ENCODE measurements at places on chromosomes 5 and 9. TPM values are rescaled to one million over a fixed set of nuclear protein-coding genes. Genes with fewer than 3 reads are reported as not detected.

DNA sequence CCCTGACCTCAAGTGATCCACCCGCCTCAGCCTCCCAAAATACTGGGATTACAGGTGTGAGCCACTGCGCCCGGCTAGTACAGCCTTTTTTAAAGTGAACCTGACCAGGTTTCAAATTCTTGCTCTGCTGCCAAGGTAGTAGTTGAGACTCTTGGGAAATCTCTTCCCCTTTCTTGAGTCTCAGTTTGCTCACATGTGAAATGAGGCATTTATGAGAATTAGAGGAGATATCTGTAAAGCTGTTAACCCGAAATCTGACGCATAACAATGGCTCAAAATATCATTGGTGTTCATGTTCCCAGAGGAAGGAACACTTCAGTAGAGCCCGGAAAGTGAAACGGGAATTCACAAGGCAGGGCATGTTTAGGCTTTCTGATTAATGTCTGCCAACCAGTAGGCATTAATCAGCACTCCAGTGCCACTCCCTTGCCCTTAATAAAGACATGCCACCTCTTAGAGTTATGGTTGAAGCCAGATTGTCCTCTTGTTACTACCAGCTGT is 1.5 kb downstream of the ARPC5L start:
- no peak for DNase-seq
- H3K4me1 ChIP-seq: peaks cover 33% of the 10 kb centered on the region
- H3K36me3 ChIP-seq: peaks cover 27% of the 10 kb centered on the region
- no peaks in the 10 kb centered on the region for H3K27me3 ChIP-seq
- H3K27ac ChIP-seq: peak overlapping the region; percentile 55

DNA sequence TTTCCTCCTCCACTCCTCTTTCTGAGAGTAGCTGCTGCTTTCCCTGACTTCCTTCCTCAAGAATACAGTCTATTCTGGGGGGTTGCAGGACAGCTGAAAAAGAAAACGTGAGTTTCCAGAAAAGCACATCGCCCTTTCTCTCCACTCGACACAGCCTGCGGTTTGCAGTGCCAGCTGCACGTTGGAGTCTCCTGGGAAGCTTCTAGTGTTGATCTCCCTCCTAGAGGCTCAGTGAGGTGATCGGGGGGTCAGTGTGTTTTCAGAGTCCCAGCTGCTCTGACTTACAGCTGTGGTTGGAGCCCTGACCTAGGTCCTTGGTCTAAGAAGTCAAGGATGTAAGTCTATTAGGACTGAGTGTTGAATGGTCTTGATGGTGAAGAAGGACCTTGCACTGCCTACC is 25.0 kb upstream of the SUSD3 start:
- H3K4me1 ChIP-seq: peaks cover 1% of the 10 kb centered on the region
- no peak overlapping the region for H3K4me3 ChIP-seq
- H3K36me3 ChIP-seq: no peaks in the 10 kb centered on the region
- DNase-seq: no peak

- H3K27ac ChIP-seq: peak overlapping the region; percentile 85
- H3K4me3 ChIP-seq: no peak overlapping the region
- DNase-seq: no peak
- H3K27me3 ChIP-seq: no peaks in the 10 kb centered on the region
- peaks cover 11% of the 10 kb centered on the region for H3K4me1 ChIP-seq
- H3K36me3 ChIP-seq: no peaks in the 10 kb centered on the region
Observed at GRCh38 chr5:134436523-134437339, 25.1 kb upstream of the CDKN2AIPNL start.

Gene TMC1
- total RNA-seq: 0.54 TPM

- H3K27me3 ChIP-seq: no peaks in the 10 kb centered on the region
- no peak for DNase-seq
- H3K4me1 ChIP-seq: no peaks in the 10 kb centered on the region
- peak overlapping the region; percentile 55 for H3K27ac ChIP-seq
- H3K4me3 ChIP-seq: no peak overlapping the region
- H3K36me3 ChIP-seq: 0 out of 2 replicates have a peak, but pooled peaks cover 2% of the 10 kb centered on the region
Observed at GRCh38 chr5:177546258-177546741, 8.1 kb downstream of the FAM193B start.

DNA sequence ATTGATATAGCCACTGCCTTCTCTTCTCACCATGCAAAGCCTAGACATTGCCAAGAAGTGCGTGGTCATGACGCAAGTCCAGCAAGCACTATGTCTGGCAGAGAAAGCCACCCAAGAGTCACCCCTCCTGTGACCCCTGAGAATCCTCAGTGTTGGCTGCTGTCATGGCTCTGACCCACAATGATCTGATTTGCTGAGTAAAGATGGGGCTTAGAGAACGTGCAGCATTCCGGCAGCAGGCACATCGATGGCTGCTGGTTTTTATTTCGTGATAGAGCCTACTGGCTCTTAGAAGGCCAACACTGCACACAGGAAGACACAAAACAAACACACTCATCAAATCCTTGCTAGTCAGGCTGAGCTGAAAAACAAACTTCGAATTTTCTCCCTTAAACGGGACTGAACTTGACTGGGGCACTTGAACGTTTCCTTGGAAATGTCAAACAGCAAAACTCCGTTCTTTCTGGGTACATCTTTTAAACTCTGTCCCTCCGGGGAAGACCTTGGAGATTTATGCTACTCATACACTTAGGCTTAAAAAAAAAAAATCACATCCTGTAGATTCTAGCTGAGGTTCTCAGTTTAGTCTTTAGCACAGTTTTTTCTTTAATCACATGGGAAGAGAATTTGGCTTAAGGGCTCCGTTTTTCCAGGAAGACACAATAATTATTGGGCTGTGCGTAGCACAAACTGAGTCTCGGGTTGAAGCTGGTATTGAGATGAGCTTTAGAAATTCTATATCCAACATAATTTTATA is 88.2 kb upstream of the BASP1 start:
- 0 out of 2 replicates have a peak, but pooled peaks cover 6% of the 10 kb centered on the region for H3K4me1 ChIP-seq
- H3K27ac ChIP-seq: no peak overlapping the region
- H3K4me3 ChIP-seq: no peak overlapping the region
- no peaks in the 10 kb centered on the region for H3K27me3 ChIP-seq

- no peak overlapping the region for H3K27ac ChIP-seq
- no peaks in the 10 kb centered on the region for H3K27me3 ChIP-seq
- no peak overlapping the region for H3K4me3 ChIP-seq
- peaks cover 7% of the 10 kb centered on the region for H3K4me1 ChIP-seq
- no peak for DNase-seq
Observed at GRCh38 chr9:22211588-22212360, 202.7 kb upstream of the CDKN2B start.

DNA sequence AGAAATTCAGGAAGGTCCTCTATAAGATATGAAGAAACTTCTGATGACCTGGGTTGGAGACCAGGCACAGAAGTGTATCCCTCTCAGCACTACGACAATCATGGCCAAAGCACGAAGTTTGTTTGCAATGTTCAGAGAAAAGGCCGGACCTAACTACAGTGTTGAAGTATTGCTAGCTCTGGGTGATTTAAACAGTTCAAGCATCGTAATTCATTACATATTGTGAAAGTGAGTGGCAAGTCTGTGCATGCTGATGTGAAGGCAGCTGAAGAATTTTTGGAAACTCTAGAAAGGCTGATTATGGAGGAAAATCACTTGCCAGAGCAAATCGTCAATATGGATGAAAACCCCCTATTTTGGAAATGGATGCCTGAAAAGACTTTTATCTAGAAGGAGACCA is 67.2 kb upstream of the PANK3 start:
- H3K27ac ChIP-seq: no peak overlapping the region
- H3K4me1 ChIP-seq: no peaks in the 10 kb centered on the region
- no peak overlapping the region for H3K4me3 ChIP-seq
- H3K36me3 ChIP-seq: no peaks in the 10 kb centered on the region
- H3K27me3 ChIP-seq: no peaks in the 10 kb centered on the region

Gene FAM200C
- 6.9 TPM for total RNA-seq

DNA sequence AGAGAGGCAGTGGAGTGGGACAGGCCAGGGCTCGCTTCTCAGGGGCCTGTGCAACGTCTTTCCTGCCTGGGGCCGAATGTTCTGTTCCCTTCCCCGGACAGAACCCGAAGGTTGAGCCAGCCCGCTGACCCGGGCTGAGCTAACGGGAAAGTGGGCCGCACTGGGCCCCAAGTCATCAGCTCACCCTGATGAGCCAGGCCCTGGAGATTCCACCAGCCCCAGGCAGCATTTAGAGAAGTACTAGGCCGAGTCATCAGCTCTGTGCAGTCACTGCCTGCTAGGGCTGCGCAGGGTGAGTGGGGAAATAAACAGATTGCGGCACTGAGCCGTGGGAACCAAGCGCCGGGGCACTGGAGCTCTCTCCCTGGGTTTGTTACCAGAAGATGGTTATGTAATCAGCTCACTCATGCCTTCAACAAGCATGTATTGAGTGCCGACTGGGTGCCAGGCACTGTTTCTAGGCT is 29.1 kb upstream of the DUSP1 start:
- no peak overlapping the region for H3K27ac ChIP-seq
- H3K36me3 ChIP-seq: no peaks in the 10 kb centered on the region
- peaks cover 8% of the 10 kb centered on the region for H3K4me1 ChIP-seq
- no peak for DNase-seq

DNA sequence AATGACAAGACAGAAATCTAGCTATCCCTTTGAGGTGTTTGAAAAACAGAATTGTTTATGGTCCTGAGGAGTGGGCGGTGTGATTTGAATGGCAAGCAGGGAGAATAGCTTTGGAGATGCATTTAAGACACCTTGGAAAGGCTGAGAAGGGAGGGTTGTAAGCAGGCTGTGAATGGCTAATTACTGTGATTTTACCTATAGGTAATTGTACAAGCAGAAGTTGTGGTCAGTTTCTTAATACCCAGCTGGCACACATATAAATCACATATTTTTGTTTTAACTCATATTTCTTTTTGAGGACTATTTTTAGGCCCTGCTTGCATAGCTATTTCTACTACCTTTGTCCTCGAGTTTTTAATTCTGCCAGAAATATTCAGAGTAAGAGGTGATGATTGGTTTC is 248.6 kb downstream of the KDM4C start:
- H3K27ac ChIP-seq: no peak overlapping the region
- DNase-seq: no peak

DNA sequence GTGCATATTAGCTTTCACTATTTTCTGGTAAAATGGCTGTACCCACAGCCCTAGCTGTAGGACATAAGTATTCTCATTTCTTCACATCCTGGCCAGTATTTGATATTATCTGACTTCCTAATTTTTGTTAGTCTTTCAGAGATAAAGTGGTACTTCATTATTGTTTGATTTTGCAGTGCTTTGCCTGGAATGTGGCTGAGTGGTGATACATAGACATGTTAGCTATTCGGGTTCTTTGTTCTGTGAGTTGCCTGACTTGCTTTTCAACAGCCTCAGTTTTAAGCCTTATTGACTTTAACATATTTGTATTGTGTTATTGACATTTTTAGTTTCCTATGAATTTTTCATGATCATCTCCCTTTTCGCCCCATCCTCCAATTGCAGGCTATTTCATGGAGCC is 161.1 kb downstream of the GABBR2 start:
- no peaks in the 10 kb centered on the region for H3K27me3 ChIP-seq

DNA sequence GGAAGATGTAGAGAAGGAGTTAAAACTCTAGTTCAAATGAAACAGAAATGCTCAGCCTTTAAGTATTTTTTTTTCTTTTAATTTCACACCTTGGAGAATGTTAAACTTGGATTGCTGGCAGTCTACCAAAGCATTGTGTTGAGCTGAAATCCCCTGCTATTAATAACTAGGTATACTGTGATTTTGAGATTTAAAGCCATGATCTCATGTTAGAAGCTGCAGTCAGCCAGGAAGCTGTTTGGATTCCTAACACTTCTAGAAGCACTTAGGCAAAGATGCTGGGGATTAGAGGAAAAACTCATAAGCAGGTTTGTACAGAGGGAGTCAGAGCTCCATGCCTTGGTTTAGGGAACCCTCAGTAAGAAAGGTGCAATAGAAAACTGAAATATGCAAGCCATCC is 141.4 kb downstream of the KIF4B start:
- no peaks in the 10 kb centered on the region for H3K4me1 ChIP-seq
- no peaks in the 10 kb centered on the region for H3K36me3 ChIP-seq
- DNase-seq: no peak
- H3K27ac ChIP-seq: no peak overlapping the region

DNA sequence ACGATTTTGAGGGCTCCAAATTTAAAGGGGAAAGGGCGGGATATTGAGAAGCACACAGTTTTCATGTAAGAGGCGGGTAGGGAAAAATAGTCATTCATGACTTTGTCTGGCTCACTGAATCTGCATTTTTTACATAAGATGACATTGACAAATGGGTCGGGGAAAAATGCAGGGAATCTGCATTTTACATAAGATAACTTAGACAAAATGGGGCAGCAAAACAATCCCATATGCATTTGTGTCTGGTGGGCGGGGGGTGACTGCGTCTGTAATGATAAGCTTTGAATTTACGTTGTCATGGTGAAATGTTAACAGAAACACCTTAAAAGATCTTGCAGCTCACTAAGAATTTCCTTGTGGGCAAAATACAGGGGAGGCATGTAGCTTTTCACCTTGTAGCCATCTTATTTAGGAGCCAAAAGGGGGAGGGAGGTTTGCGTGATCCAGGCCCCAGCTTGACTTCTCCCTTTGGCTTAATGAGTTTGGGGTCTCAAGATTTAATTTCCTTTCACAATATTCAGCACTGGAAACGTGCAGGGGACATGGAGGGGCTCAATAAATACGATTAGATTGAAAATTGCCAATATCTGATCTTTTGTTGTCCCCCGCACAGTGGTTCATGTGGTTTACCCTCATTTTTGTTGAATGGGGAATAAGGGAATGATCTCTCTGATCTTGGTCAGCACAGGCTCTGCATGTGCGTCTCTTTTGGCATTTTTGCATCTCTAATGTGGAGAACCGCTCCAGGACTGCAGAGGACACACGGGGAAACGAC is 41.1 kb upstream of the GADD45G start:
- H3K36me3 ChIP-seq: no peaks in the 10 kb centered on the region
- H3K4me3 ChIP-seq: no peak overlapping the region
- H3K27me3 ChIP-seq: no peaks in the 10 kb centered on the region
- H3K4me1 ChIP-seq: no peaks in the 10 kb centered on the region

GRCh38 chr5:115180165-115180709 is 10.5 kb upstream of the TRIM36 start:
- no peaks in the 10 kb centered on the region for H3K36me3 ChIP-seq
- peaks cover 6% of the 10 kb centered on the region for H3K4me1 ChIP-seq
- H3K27me3 ChIP-seq: peaks cover 84% of the 10 kb centered on the region
- H3K4me3 ChIP-seq: peak overlapping the region; percentile 64
